Vagina (tissue), 2 donors: ENCODE measurements at places on chromosomes 1 and 21.

DNA sequence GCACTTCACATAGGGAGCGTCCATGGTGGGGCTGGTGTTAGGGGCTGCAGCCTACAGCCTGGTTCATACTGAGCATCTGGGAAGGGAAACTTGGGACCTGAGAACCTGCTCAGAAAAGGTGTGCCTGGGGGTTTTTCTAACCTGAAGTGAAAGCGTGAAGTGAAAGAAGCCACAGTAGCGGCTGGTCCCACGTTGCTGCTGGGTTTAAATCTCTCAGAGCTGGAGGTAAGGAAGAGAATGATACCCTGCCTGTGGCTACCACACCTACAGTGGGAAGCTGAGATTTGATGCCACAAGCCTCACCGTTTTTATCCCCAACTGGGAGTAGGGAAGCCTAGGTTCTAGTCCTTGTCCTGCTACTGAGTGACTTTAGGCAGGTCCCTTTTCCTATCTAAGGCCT is 21.0 kb upstream of the FUCA1 start:
- no peak for DNase-seq

DNA sequence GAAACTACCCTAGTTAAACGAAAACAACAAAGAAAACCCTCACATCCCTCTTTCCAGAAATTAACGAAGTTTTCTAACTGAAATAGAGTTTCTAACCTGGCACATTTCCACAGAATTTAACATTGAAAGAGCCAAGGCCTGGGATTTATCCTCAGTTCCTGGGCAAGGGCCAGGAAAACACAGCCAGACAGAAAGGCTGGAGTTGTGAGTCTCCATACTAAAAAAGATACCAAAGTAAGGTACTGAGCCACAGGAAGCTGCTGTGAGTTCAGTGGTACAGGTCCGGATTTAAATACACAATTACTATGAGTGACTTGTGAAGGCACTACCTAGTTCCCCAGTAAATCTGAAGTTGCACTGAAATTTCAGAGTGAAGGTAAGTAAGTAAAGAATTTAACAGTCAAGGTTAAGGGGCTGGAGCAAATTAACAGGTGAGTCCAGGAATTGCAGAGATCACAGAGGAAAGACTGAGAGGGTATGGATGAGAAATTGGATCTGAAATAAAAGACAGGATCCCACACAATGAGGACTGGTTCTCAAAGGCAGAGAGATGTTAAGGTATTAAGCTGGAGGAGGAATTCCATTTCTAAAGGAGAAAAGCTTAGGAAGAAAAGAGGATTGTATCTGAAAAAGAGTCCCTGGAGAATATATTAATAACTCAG is 905 bp downstream of the LIX1L start:
- no peak for DNase-seq

DNA sequence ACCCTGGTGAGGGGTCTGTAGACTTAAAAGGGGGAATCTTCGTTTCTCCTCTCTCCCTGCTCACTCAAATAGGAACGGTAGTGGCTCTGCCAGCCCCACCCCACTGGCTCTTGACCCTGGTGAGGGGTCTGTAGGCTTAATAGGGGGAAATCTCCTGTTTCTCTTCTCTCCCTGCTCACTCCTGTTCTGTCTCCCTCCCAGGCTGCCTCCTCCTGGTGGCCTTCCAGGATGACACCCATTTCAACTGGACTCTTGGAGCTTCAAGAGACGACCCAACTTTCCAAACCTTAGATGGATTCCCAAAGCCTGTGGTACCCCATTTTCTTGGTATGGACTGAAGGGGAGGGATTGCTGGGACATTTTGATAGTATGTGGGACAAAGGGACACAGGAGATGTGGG is 1.4 kb upstream of the EPHB2 start:
- no peak for DNase-seq

DNA sequence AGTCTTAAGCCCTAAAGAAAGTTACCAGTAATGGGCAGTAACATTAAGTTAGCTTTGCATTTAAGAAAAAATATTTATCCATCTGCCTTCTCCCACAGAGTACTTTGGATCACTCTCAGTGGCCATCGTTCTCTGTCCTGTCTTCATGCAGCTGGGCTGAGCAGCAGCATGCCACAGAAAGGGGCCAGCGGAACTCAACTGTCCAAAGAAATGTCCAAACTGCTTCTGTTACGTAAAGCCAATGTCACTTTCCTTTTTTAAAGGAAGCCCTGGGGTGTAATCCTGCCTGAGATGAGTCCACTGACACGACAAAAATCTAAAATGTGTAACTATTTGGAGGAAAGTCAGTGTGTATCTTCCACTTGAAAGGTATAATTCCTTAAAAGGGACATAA is 291.6 kb downstream of the SMYD3 start:
- no peak for DNase-seq

- no peak for DNase-seq
Measured at GRCh38 chr1:68178821-68179490, 53.4 kb downstream of the WLS start.

DNA sequence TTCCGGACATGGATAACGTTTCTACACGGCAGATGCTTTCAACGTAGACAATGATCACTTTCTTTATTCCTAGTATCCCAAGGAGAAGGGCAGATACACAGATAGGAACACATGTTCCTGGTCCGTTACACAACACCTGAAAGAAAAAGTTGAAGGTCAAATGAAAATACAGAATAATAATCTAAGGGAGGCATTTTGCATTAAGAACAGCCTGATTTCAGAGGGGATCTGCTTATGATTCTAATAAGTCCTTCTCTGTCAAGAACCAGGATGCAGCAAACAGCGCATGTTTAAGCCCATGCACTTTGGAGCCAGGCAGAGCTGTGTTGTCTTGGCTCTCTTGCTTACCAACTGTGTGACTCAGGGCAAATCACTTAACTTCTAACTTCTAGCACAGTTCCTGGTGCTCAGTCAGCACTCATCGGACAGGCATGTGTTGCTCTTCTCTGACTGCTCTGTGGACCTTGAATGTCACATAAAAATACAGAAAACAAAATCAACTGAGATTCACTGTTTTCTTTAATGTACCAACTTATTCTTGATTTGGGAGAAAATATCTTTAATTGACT is 56.3 kb upstream of the CNN3 start:
- DNase-seq: no peak

DNA sequence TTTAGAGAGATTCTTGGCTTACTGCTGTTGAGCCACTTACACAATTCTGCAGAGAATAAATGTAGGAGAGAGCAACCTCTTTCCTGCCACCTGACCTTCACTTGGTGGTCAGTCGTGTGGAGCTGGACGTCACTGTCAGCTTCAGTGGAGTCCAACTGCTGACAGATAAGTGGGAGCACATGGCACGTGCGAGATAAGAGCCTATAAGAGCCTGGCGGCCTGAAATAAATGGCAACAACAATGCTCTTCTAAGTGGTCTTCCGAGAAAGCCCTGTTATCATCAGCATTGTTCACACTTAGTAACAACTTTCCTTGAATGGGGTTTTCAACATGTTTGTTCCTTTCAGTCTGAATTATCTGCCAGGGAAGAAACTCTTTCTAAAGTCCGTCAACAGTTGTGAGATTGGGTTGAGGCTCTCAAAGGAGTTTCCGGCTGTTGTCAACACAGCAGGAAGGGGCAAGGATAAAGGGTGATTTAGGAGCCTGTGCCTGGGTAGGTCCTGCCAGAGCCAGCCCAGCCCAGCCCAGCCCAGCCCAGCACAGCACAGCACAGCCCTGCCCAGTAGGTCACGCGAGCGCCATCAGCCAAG is 57.2 kb upstream of the RUNX1 start:
- no peak for DNase-seq

DNA sequence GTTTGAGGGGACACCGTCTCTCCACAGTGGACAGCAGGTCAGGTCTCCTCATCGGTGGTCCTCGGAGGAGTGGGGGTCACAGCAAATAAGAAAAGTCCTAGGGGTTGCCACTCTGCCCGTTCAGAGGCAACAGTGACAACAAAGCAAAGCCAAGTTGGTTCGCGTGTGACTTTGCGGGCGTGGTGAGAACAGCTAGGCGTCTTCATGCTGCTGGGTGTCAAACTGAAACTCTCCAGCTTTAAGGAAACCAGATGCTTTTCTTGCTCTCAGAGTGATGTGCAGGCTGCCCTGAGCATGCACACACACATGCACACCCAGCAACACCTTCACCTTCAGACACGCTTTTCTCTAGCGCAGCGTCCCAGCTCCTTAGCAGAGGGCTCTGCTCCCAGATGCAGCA is 70.1 kb upstream of the ARHGEF16 start:
- DNase-seq: no peak

- DNase-seq: no peak
Measured at GRCh38 chr1:36834586-36834985, 199.7 kb downstream of the GRIK3 start.

DNA sequence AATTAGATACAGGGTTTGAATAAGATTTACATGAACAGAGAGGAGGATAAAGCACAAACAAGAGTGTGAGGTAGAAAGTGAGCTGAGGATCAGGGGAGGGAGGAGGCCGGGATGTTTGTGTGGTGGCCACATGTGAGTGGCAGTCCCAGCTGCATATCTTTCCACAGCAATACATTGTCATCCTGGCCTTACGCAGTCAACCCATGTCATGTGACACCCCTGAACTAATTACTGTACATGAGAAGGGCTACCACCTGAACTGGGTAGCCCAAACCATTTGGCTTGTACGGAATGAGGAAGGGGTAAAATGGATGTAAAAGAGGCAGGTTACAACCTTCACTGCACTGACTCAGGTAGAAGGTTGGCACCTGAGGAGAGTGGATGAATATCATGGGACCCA is 4.2 kb downstream of the SLAMF7 start:
- peak; percentile 37 for DNase-seq
